Activated CD4-positive, alpha-beta T cell treated with anti-CD3 and anti-CD28 coated beads, Interleukin-2, Interleukin-4, amounts not matched to agents 100 ng/mL and 50 ng/mL, durations not matched to agents 16 hours and 8 hours (primary cell): ENCODE measurements at places on chromosomes 1 and 21.
A peak's percentile ranks its signal among the peaks of the same experiment; 100 is the strongest.

- DNase-seq: no peak
Observed at GRCh38 chr1:82927753-82928152, 1071.2 kb downstream of the TTLL7 start.

DNA sequence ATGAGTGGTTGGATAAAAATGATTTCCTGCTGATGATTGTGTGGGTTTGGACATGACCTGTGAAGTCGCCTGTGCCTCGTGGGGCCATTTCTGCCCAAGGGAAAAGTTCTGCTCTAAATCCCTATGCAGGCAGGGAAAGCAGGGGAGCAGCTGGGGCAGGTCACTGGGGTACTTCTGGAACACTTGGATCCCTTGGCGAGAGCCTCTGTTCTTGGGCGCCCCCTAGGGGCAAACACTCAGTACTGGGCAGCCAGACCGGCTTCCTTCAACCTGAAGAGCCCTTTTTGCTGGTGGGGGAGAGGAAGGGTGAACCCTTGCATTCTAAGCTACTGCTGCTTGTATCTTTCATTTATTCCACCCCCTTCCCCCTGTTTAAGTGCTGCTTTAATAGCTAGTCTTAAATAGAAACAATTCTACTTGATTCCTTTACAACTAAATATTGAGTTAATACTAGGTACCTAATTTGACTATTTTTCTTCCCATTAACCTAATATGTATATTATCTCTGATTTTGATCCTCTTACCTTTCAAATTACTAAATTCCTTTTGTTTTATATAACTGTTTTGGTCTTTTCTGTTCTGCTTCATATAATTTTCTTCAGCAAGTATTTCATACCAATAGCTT is 5.1 kb upstream of the CLEC20A start:
- peak; percentile 64 for DNase-seq

- no peak for DNase-seq
Observed at GRCh38 chr1:11898086-11898785, 28.0 kb downstream of the KIAA2013 start.

- peak; percentile 68 for DNase-seq
Observed at GRCh38 chr21:42337830-42338728, 12.7 kb downstream of the TFF2 start.

DNA sequence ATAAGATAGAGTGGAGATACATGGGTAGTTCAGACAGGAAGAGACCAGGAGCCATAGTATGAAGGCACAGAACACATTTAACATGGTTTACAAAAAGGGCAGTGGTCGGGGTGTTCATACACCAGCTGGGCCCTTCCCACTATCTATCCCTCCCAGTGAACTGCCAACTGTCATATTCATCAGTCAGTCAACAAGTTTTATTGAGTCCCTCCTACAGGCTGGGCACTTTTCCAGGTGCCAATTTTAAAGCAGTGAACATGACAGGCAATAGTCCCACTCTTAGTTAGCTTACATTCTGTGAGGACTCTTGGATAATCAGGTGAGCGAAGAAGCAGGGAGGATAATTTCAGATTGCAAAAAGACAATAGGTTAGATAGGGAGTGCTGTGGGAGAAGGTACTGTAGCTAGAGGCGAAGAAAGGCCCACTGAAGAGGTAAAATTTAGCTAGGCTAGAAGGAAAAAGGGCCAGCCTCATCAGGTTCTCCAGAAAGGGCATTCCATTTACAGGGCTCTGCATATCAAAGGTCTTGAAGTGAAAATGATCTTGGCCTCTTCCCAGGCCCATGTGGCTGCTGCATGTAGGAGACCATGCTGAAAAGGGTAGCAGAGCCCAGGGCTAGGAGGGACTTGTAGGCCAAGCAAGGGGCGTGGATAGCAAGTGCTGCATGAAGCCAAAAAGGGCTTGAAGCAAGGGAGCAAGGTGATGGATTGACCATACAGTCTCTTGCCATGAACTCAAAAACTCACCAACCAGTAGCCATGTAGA is 274.7 kb upstream of the SNX7 start:
- DNase-seq: no peak

DNA sequence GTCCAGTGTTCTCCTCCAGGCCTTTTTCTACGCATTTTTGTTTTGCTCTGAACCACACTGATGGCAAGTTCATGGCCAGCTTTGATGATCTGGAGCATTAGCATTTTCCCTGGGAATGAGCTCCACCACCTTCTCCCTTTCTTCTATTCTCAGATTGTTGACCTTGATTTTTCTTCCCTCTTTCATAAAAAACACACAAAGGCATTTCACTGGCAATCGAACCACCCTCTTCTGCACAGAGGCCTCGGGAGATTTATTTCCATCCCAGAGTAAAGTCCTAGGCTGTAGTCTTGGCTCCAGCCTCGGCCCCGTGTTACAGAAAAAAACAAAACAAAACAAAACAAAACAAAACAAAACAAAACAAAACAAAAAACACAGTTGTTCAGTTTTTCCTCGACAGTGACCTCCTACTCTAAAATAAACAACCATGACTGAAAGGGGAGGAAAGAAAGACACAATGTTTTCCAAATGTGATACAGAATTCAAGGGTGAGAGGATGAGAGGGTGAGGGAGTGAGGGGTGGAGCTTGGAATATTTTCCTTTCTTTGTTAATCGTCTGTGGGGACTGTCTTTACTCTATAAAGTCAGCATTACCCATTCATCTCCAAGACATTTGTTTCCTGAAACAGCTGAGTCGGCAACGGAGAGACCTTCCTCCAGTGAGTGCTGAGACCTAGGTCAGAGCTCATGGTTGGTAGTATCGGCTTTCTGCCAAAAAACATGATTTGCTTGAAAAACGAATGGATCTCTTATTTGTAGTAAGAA is 29.8 kb upstream of the RNF186 start:
- DNase-seq: no peak

- DNase-seq: no peak
Observed at GRCh38 chr1:20903437-20903836, 116.3 kb upstream of the HP1BP3 start.

GRCh38 chr1:9350013-9350908 is 57.6 kb downstream of the SPSB1 start:
- DNase-seq: no peak

DNA sequence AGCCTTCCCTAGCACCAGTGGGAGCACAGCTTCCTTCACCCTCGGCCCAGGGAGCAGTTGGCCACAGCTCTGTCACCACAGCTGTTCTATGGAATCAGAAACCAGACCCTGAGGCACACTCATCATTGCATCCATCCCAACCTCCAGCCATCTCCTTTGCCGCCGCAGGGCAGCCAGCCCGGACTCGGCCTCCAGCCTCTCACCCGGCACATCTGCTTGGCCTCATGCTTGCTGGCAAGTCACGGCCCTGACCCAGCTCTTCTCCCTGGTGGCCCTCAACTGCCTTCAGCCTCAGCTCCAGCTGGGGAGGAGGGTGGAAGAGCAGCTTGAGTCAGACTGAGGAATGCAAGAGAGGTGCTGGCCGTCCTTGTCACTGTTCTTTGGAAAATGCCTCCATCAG is 59.8 kb downstream of the TOR1AIP2 start:
- no peak for DNase-seq

DNA sequence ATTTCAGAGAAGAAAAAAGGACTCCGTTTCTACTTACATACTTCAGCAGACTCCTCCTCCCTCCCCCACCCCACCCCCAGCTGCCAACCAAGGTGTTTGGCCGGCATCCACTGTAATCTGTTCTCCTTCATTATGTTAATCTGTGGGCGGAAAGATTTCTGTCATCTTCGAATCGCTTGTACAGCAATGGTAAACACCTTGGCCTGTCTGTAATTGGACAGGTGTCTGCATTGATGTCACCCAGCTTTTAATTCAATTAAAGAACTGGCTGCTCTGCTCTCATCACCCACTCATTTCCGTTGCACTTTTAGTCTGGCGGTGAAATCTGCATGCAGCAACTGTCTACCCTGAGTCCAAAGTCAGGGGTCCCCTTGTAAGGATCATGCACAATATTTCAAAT is 368.6 kb downstream of the USH2A start:
- no peak for DNase-seq

DNA sequence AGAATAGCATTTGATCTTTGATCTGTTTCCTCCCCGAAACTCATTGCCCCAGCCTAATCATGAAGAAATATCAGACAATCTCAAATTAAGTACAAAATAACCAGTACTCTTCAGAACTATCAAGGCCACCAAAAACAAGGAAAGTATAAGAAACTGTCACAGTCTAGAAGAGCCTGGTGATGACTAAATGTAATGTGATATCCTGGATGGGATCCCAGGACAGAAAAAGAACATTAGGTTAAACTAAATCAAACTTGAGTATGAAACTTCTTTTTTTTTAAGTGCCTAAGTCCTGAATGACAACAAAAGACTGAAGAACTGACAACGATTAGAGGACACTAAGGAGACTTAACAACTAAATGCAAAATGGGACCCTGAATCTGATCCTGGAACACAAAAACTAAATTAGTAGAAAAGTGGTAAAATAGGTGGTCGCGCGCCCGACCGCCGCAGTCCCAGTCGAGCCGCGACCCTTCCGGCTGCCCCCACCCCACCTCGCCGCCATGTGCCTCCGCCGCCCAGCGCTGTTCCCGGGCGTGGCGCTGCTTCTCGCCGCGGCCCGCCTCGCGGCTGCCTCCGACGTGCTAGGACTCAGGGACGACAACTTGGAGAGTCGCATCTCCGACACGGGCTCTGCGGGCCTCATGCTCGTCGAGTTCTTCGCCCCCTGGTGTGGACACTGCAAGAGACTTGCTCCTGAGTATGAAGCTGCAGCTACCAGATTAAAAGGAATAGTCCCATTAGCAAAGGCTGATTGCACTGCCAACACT is 5.5 kb upstream of the PRKAB2 start:
- DNase-seq: no peak

DNA sequence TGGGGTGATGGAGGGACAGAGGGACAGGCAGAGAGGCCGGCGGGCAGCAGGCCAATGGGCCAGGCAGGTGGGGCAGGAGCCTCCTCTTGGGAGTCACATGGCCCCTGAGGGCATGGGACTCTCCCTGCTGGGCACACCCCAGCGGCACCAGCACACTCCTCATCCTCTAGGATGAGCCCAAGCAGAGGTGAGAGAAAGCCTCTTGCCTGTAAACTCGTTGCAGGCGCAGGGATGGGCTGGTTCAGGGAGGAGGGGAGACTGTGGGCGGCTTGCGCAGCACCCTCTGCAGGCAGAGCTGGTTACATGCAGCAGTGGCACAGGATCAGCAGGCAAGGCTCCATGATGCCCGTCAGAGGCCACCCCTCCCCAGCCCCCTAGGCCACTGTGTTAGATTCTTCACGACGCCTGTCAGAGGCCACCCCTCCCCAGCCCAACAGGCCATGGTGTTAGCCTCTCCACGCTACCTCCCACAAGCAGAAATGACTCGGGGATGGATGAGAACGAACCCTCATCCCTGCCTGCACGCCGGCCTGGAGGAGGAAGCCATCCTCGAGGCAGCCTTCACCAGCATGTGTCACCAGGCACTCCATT is 209.7 kb upstream of the VAMP3 start:
- peak; percentile 24 for DNase-seq

DNA sequence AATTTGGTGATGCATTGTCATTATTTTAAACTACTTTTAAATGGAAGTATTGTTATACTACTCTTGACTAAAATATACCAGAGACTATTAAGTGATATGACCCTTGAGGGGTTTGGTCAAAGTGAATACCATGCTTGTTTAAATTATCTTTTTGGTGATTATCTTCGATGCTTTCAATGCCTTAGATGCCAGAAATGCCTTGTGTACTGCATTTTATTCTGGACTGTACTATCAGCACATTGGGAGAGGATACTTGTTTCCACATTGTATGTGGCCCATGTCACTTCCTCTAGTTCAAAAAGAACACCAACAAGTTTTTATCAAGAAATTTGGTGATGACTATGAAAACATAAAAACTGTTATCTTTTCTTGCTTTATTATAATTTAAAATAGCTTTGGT is 16.3 kb downstream of the MAP3K7CL start:
- no peak for DNase-seq

GRCh38 chr21:43994085-43994484 is 18.0 kb upstream of the TRAPPC10 start:
- DNase-seq: no peak

GRCh38 chr1:206469411-206469932 is 804 bp upstream of the IKBKE start:
- peak; percentile 47 for DNase-seq

DNA sequence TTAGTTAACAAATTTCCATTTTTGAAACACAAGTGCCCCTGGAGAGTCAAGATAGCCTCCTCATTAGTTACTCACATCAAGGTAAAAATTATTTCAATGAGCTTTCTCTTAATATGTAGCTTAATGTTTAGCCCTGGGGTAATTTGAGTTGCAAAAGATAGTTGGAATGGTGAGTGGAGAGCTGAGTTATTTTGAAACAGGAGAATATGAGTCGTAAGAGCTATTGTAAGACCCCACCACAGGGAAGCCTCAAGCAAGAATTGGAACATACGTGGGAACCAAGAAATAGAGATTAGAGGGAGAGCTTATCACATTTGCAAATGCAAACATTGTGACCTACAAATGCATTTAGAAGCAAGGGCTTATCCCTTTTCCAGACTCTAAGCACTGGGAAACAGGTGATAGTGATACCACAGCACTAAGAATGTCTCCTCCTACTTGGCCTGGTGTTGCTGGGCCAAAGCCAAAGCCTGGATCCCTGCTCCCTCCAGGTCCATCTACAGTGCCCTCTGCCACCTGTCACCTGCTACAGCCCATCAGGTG is 635.1 kb downstream of the PTPRC start:
- DNase-seq: peak; percentile 32
